ENCODE measurements at places on chromosomes 5 and 9. TPM values are rescaled to one million over a fixed set of nuclear protein-coding genes. Genes with fewer than 3 reads are reported as not detected.

GRCh38 chr5:370311-370958 is 48.9 kb downstream of the AHRR start:
- no peak overlapping the region for H3K4me3 ChIP-seq
- H3K27ac ChIP-seq: no peak overlapping the region

DNA sequence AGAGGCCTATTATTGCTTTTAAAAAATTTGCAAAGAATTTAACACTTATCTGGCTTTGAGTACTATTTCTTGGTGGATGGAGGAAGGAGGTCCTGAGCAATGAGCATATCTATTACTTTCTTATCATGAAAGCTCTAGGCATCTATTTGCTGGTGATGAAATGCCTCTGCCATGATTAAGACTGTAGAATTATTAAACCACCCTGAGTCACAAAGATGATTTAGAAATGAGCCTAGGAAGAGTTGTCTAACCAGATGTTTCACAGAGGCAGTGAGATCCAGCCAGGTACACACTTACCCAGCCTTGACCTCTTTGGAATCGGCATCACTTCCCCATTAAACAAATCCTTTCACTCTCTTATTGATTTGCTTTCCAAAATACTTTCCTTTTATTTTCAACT is 304.4 kb upstream of the KIF2A start:
- no peak overlapping the region for H3K27ac ChIP-seq
- no peaks in the 10 kb centered on the region for H3K4me1 ChIP-seq
- no peak for DNase-seq

GRCh38 chr5:161086461-161086860 is 234.4 kb upstream of the ATP10B start:
- H3K27ac ChIP-seq: no peak overlapping the region
- no peaks in the 10 kb centered on the region for H3K27me3 ChIP-seq
- no peaks in the 10 kb centered on the region for H3K4me1 ChIP-seq
- no peaks in the 10 kb centered on the region for H3K36me3 ChIP-seq
- no peak for DNase-seq
- no peak overlapping the region for H3K4me3 ChIP-seq

DNA sequence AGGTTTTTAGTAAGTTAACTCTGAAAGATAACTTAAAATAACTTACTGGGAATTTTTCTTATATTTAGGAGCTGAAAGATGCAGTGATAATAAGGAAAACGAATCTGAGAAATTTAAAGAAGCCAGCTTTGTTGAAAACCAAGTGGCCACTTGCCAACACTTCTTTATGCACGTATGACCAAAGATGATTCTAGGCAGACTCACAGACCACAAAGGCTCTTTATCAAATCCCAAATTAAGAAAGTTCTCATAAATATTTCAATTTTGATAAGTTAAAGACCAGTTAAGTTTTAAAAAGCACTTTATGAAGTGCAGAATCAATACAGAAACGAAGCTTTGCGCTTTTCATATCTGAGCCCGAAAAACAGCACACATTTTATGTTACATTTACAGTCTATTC is 1.5 kb downstream of the AFF4 start:
- DNase-seq: no peak
- H3K36me3 ChIP-seq: no peaks in the 10 kb centered on the region
- H3K27ac ChIP-seq: peak overlapping the region; percentile 100
- no peaks in the 10 kb centered on the region for H3K4me1 ChIP-seq

GRCh38 chr5:57505272-57506200 is 22.9 kb upstream of the ACTBL2 start:
- H3K36me3 ChIP-seq: no peaks in the 10 kb centered on the region
- H3K27me3 ChIP-seq: no peaks in the 10 kb centered on the region
- no peak overlapping the region for H3K4me3 ChIP-seq
- no peak for DNase-seq

SOHLH1 gene
- not detected for total RNA-seq

All from sigmoid colon (tissue), 7 donors.